ENCODE measurements at places on chromosomes 13 and 19.
A peak's percentile ranks its signal among the peaks of the same experiment; 100 is the strongest.

DNA sequence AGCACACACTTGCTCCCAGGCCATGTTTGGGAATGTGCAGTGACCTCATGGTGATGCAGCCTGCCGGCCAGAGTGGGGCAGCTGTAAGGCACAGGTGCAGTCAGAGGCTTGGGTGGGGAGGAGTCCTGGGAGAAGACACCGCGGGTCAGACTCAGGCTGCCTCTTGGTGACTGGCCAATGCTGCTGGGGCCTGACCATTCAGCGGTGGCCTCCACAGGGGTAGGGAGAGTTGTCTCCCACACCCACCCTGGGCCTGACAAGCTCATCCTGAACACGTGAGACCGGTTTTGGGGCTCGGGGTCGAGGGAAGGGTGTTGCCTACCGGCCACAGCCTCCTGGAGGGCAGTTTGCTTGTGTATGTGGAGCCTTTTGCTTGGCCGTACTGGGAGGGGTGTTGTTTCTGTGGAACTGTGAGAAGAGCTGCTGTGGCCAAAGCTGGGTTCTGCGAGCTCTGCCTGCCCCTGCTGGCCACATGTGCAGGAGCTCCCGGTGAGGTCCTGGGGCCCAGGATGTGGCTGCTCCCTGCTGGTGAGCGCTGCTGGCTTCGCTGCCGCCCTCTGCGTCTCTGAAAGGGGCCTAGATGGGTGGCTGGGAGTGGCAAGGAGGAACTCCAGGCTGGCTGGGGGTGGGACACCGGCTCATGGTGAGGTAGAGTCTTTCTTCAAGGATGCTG is 22.1 kb downstream of the UPF1 start:
- DNase-seq = no peak

- DNase-seq = no peak
These were observed 12.0 kb downstream of the DOT1L start for GRCh38 chr19:2175742-2176141.

DNA sequence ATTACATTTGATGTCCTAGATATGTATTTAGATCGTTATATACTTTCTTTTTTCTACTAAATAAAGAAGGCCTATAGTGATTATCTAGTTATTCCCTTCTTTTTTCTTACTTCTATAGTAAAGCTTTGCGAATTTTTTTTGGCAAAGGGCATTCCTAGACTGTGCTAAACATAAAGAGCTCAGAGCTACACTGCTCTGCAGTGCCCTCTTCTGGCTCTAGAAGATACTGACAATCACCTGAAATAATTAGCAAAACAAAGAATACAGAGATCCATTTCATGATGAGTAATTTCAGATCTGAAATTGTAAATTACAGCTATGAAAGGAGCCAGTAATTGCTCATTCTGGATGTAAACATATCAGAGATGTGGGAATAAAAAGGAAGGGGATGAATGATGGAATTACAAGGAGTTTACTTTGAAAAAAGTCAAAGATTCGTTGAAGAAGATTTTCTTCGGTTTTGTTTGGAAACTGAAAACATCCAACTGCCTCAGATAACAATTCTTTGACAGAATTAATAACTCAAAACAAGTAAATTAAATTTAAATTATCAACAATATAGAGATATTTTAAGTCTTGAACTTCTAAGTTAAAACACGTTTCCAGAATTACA is 288.5 kb downstream of the NALCN start:
- no peak for DNase-seq

DNA sequence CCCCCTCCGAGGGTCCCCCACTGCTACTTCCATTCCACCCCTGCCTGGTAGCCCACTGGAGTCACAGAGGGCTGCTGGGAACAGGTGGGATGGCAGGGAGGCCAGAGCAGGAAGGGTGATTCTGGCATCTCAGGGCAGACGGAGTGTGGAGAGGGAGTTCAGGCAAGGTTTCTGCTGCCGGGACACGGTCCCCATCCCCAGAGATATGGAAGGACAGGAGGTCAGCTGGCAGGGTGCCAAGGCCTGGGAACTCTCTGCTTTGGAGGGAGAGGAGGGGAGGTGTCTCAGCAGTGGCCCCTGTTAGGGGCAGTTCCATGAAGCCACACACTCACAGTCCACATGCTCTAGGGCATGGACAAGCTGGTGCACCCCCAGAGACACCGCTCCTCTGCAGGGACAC is 68.1 kb downstream of the CHST8 start:
- DNase-seq = no peak

GRCh38 chr19:18306888-18307260 is 16.0 kb downstream of the LSM4 start:
- no peak for DNase-seq

GRCh38 chr19:39531834-39532232 is 819 bp downstream of the EID2B start:
- no peak for DNase-seq

- no peak for DNase-seq
These were observed 64.8 kb upstream of the ZNF85 start for GRCh38 chr19:20858218-20858617.

GRCh38 chr13:48806522-48806921 is 152.8 kb downstream of the CYSLTR2 start:
- no peak for DNase-seq

DNA sequence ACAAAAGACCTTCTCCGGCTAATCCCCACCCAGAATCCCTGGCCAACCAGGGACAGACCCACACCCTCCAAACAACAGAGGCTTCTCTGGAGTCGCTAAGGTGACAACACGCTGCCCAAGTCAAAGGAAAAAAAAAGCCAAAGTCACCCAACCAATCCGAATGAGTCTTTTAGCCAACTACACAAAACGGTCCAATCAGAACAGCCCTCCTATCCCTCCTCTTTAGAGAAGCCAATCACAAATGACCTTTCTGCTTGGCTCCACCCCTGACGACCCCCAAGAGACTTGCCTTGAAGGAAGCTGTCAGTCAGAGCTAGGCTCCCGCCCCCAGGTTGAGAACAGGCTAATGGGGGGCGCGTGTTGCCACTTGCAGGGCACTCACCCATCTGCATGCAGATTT is 6.6 kb upstream of the FBXW9 start:
- no peak for DNase-seq

GRCh38 chr13:106417467-106418110 is 117.9 kb downstream of the EFNB2 start:
- no peak for DNase-seq

DNA sequence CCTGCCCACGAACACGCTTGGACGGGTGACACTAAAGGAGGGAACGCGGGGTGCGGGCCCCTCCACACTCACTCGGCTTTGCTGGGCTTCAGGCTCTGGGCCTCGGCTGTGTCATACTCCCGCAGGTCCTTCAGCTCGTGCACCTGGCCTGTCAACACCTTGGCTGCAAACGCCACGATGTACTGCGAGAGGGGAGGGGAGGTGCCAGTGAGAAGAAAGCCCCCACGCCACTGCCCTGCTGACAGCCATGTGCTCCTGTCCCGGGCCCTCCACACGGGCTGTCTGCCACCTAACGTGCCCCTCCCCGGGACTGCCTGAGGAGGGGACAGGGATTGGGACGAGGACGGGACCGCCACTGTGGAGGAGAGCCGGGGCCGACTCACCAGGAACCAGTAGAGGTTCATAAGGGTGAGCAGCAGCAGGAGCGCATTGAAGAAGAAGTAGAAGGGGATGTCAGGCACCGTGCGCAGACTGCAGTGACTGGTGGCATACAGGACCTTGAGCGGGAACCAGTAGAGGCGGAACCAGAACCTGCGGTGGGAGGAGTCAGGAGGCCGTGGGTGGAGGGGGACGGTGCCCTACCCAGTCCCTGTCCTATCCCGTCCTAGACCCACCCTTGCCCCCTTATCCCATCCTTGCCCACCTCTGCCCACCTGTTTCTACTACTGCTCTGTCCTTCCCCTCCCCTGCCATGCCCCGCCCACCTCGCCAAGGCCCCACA is 16.9 kb downstream of the CERS1 start:
- no peak for DNase-seq

DNA sequence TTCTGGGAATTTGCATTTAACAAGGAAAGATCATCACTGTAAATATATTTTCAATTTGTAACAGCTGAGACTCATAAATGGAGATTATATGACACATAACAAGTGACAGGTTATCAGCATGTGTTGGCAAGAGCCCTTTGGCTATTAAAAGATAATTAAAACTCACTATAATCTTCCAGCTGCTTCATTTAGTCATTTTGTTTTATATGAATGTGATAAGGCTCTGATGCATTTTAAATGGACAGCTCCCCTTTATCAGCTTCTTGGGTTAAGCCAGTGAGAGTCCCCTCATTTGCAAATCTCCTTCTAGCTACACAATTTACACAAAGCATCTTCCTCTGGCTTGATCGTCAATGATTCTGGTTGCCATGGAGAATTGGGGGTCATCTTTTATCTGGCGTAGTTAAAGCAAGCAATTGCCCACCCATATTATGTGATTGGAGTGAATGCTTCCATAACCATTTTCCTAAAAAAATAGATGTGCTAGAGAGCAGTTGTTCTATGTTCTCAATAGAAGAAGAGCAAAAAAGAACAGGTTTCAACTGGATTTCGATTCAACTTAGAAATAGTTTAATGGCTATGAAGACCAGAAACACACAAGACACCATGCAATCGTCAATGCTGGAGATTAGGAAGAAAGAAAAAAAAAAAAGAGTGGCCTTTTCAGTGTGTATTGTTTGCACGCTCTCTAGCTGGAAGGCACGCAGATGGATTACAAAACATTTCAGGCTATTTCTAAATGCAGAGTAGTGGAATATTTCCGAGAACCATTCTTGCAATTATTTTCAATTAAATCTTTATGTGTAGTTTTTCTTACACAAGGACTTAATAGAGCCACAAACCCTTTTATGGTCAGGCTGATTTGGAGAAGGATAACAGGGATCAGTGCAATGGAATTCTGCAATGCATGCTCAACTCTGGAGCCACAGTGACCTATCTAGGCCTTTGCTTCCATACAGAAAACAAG is 27.4 kb downstream of the STARD13 start:
- DNase-seq = no peak

GRCh38 chr13:95921485-95921884 is 131.7 kb downstream of the UGGT2 start:
- DNase-seq = no peak

- no peak for DNase-seq
These were observed 5.9 kb downstream of the BRME1 start for GRCh38 chr19:13899912-13900584.

DNA sequence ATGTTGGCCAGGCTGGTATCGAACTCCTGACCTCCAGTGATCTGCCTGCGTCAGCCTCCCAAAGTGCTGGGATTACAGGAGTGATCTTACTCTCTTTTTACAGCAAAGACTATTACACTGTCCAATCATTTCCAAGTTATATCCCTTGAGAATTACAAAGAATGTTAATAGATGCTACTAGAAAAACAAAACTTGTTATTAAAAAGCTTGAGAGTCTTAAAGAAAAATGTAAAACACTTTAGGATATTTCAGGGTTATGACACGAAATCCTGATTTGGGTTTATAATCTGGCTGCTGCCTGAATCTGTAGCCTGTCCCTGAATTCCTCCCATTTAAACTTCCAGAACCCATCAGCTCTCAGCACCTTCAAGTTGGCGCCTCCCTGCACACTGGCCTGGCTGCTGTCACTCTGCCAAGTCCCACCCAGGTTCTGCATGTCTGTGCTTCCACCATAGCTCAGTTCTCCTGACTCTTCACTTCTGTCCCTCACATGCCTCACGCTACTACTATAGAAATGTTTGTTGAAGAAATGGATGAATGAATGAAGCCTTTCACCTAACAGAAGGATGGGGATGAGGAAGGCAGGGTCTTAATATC is 55.8 kb upstream of the RFXAP start:
- no peak for DNase-seq

DNA sequence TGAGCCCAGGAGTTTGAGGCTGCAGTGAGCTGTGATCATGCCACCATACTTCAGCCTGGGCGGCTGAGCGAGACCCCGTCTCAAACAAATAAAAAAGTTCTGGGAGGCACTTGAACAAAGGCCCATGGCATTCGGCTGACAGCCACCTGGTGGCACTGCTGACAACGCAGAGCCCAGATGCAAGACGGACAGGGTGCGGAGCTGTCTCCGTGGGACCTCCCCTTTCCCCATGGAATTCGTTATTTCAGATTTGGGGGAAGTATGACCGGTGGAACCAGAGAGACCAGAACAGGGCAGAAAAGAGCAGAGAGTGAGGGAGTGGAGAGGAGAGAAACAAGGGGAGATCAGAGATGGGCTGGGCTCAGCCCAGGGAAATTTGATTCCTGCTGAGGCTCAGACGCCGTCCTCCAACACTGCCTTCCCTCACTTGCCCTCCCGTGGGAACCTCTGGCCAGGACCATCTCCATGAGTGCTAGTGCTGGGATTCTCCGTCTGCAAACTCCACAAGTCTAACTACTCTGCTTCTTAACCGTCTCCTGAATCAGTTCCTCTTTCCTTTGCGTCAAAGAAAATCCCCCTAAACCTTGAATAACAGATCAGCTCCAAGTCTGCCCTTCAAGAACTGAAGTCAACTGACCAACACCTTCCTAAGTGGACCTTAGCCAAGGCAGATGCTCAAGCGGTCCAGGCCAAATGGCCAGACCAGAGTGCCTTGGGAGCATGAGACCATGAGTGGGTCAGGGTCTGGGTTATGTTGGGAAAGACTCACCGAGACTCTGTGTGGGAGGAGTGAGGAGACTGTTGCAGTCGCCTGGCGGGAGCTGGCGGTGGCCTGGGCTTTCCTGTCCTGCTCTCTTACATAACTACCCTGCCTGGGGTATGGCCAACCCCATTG is 11.9 kb upstream of the ATF5 start:
- no peak for DNase-seq

GRCh38 chr19:49468746-49469447 is 5.1 kb upstream of the FLT3LG start:
- peak; percentile 67 for DNase-seq

DNA sequence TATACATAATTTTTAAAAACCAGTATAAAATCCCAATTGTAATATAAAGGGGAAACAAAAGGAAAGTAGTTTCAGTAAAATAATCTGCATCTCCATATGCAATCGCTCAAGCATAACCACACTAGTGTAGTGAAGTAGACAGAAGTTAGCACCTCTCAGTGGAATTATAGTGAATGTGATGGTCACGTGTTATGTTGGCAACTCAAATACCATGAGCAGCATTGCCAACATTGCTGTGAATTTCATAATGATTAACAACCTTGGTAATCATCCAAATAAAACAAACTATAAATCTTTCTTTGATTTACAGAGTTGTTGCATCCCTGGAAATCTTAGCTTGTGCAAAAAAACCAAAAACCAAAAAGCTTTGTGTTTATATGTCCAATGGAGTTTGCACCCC is 77.3 kb upstream of the SIAH3 start:
- no peak for DNase-seq

DNA sequence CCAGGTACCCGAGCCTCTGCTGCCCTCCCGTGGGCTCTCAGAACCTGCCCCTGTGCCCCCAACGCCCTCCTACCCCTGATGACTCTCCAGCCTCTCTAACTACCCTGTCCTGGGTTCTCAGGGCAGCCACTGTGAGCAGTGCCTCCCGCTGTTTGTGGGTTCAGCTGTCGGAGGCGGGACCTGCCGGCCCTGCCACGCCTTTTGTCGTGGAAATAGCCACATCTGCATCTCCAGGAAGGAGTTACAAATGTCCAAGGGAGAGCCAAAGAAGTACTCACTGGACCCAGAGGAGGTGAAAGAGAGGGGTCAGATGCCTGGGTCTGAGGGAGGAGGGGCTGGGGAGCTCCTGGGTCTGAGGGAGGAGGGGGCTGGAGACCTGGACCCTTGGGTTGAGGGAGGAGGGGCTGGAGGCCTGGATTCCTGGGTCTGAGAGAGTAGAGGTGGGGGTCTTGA is 20.0 kb downstream of the CNFN start:
- no peak for DNase-seq

- DNase-seq = no peak
These were observed 2.0 kb downstream of the CAMSAP3 start for GRCh38 chr19:7597689-7598088.

GRCh38 chr19:31511696-31512095 is 162.5 kb upstream of the TSHZ3 start:
- no peak for DNase-seq
